ENCODE measurements at places on chromosomes 6 and 20. TPM values are rescaled to one million over a fixed set of nuclear protein-coding genes. Genes with fewer than 3 reads are reported as not detected.

DNA sequence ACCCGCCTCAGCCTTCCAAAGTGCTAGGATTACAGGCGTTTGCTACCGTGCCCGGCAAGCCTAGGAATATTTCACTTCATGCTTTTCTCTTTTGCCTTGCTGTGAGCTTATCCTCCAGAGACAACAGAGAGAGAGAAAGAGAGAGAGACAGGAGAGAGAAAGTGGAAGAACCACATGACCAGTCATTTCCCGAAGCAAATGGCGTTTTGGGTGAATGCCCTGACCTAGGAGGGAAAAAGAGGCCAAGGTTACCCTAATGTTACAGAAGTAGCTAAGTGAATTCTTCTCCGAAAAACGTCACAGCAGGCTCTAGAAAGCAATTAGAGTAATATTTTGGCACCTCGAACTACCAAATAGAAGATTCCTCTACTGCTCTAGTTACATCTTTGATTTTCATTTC is 9.1 kb downstream of the SGK1 start:
- no peak for DNase-seq

DNA sequence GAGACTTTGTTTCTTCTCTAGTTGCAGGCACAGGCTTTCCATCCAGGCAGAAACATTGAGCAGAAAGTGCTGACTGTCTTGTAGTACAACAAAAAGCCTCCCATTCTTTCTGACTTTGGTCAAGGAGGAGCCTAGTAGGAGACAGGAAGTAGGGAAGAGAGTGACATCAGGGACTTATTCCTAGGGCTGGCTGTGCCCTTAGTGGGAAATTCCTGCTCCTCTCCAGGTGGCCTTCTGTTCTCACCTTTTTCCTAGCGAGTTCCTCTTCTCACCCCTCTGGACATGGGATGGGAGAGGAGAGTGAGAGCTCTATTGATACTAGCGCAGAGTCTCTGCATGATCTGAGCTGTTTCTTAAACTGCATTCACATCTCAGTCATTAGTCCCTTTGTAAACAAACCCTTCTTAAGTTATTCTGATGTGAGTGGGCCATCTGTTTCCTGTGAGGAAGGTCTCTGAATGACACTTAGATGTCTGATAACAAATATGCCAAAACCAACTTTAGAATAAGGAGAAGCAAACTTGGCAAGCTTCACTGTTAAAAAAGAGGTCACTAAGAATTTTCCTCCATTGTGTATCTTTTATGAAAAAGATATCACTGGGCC is 455.0 kb downstream of the GJA1 start:
- no peak for DNase-seq

GRCh38 chr6:17015551-17016381 is 86.1 kb upstream of the STMND1 start:
- no peak for DNase-seq

DNA sequence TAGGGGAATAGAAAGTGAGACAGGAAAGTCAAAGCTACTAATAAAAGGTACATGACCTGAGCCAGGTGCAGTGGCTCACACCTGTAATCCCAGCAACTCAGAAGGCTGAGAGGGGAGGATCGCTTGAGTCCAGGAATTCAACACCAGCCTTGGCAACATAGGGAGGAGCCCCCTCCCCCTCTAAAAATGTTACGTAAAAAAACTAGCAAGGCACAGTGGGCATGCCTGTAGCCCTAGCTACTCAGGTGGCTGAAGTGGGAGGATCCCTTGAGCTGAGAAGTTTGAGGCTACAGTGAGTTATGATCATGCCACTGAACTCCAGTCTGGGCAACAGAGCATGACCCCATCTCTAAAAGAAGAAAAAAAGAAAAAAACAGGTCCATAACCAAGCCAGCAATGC is 186.1 kb upstream of the RIN2 start:
- no peak for DNase-seq

DNA sequence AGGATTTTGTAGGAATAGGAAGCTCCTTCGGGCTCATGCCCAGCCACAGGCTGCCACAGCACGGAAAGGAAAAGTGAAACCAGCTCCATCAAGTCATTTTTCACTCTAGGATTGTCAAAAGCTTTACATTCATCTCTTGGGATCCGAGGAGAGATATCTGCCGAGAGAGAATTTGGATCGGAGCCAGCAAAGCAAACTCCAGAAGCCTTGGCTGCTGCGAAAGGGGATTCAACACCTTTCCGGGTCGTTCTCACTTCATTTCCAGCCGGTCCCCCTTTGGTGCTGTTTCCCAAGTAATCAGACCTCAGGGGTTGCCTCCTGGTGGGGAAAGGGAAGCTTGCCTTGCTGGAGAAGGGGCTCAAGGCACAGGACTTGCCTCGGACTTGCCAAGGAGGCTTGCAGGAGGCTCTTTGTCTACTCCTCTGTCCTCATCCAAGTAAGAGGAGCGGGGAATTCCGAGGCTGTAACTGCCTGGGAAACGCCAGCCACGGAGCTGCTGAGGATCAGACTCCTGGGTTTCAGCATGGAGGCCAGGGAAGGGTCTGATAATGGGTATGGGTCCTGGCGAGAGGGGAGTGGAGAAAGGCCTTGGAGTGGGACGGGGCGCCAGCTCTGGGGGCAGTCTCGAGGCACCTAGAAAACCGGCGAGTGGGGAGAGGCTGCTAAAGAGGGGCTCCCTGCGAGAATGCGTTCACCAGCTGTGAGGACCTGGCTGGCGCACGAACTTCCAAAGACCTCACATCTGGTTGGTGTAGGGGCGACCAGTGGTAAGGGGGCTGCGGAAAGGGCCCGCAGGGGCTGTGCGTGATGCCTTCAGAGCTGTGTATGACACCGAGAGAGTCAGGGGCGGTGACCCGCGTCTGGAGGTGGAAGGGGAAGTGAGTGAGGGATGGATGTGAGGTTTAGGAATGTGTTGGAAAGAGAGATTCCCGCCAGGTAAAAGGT is 702 bp downstream of the ETV7 start:
- DNase-seq, result no peak

DNA sequence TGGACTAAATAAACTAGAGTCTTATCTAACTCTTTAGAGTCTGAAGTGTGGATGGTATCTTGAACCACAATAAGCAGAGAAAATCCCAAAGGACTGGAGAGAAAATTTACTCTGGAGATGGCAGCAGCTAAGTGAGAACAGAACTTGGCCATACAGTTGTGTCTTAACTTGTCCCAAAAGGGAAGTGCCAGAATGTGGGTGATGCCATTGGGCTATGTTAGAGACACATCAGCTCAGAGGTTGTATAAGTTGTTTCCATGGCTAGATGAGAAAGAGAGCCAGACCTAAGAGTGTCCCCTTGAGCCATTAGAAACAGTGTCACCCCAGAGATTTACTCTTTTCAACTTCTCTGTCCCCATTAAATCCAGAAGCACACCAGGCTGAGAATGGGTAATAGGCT is 36.2 kb downstream of the FOXO3 start:
- DNase-seq, result no peak

DNA sequence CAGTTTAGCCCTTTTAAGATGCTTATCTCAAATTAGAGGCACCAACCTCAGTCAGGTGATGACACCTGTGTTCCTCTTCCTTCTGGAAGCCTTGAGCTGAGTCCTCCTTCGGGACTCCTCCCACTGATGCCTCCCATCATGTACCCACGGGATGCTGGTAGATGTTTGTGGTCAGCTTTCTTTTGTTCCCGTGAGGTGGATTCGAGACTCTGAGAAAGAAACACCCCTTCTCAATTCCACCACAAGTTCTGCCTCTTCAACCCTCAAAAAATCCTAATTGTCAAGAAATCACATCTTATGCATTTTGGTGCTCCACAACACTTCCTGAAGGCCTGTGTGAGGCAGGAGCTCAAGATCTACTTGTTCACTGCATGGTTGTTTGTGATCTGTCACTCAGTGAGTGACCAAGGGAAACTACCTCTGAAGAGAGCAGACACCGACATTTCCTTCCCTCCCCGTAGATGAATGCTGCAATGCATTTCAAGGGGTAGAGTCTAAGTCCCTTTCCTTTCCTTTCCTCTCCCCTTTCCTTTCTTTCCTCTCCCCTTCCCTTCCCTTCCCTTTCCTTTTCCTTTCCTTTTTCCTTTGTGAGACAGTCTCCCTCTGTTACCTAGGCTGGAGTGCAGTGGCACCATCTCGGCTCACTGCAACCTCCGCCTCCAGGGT is 50.5 kb downstream of the PCNA start:
- DNase-seq, result no peak

DNA sequence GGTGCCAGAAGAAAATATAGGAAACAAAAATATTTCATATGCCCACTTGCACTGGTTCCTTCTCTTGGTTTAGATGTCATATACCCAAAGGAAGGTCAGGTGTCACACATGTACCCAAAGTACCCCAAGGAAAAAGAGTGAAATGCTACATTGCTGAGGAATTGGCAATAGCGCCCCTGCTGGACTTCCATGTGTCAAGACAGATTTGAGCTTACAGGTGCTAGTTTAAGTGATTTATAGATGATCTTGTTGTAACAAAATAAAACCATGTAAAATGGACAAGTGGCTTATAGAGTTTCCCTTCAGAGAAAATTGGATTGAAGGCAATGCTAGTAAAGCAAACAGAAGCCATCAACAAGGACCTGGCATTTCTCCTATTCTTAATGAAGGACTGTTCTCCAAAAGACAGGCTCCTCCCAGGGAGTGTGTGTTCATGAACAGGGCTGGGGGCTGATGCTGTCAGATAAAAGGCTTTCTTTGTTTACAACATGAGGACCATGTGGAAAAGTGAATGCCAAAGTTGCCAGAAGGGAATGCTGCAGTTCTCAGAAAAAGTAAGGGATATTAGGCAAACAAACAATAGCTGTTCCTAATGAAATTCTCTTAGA is 64.3 kb upstream of the PAK5 start:
- DNase-seq, result no peak

GRCh38 chr6:63785006-63785405 is 149.4 kb downstream of the PHF3 start:
- DNase-seq, result no peak

DNA sequence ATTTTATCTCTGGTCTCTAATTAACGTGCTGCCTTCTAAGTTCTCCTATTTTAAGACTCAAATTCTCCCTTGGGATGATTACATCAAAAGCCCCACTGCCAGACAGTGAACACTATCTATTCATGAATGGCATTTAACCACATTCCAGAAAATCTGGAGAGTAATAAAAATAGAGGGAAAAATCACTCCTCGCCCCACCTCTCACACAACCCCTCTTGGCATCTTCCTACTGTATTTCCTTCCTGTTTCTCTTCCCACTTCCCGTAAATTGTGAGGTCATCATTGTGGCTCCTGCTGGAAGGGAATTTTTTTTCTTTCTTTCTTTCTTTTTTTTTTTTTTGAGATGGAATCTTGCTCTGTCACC is 31.5 kb downstream of the RAB44 start:
- no peak for DNase-seq

GRCh38 chr20:52270001-52270606 is 78.5 kb upstream of the ZFP64 start:
- no peak for DNase-seq

GRCh38 chr20:6828794-6829423 is 61.4 kb downstream of the BMP2 start:
- DNase-seq, result no peak

GRCh38 chr6:158059108-158059507 is 77.4 kb downstream of the SYNJ2 start:
- DNase-seq, result peak; percentile 74

DNA sequence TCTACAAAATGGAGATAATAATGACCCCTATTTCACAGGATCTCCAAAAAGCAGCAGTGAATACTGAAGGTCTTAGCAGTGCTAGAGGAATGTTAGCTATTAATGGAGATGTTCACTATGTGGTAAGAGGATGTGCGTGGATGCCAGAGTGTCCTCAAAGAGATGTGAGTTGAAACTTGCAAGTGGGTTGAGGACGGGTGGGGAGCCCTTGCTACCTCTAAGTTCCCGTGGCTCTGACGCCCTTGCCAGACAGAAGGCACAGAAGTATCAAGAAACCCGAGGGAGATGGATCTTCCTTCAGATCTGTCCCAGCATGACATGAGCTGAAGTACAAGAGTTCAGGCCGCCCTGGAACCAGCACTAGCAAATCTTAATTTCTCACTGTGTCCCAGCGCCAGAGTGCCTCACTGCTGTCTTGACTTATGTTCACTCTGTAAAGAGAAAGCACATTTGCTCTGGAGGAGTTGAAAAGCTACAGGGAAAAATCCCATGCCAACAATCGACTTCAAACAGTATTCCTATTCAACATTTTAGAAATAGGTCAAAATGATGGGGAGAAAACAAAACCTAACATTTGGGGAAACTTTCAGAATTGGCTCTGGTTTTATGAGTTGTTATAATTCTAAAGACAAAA is 59.5 kb downstream of the FYN start:
- no peak for DNase-seq

GRCh38 chr6:138594758-138595140 is 95.5 kb upstream of the NHSL1 start:
- DNase-seq, result no peak

DNA sequence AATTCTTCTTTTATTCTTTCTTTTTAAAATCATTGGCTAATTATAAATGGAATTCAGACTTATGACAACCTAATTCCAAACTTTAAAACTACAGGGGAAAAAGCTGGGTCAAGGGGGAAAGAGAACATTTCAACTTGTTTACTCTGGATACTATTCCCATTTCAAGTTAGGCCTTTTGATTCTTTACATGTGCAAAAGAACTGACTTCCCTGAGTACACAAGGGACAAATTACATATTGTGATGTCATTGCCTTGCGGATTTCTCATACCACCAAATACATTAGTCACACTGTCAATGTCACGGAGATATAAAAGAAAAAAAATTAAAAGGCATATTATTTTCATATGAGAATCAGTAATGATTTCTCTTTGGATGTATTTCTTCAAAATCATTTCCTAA is 96.5 kb upstream of the TBX18 start:
- DNase-seq, result no peak

DNA sequence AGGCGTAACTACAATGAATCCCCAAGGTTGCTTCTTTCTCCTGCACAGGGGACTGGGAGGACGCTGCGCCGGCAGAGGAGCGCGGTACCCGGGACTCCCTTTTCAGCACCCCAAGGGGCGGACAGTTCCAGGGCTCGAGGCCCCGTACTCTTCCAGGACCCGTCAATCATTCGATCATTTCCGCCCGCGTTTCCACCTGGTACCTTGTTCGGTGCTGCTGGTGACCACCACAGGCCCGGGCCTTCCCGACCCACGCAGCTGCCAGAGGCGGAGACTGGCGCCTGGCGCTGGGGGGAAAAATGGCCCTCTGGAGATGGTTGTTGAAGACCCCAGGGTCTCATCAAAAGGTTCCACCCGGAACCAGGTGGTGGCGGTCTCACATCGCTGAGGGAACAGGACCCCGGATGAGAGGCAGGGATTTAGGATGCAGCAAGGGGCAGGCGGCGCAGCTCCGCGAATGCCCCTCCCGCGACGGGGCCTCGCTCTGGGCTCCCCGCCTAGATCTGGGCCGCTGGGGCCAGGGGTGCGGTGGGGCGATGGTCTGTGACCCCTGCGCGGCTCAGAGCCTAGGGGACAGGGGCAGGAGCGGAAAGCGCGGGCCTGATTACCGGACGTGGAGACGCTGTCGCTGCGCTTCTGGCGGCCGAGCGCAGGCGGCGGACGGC is 744 bp downstream of the VSX1 start:
- DNase-seq, result no peak

GRCh38 chr6:71403422-71404134 is 115.0 kb downstream of the OGFRL1 start:
- DNase-seq, result no peak

GRCh38 chr6:163963205-163964120 is 548.9 kb downstream of the QKI start:
- no peak for DNase-seq

The OPRL1 gene
- total RNA-seq, result 3.5 TPM

The AIF1 gene
- not detected for total RNA-seq

The TSHZ2 gene
- total RNA-seq, result not detected

The PCSK2 gene
- not detected for total RNA-seq

The HRH3 gene
- not detected for total RNA-seq
